ENCODE measurements at places on chromosomes 16 and 17. TPM values are rescaled to one million over a fixed set of nuclear protein-coding genes. Genes with fewer than 3 reads are reported as not detected.

- no peak overlapping the region for H3K4me3 ChIP-seq
- H3K4me1 ChIP-seq: no peaks in the 10 kb centered on the region
- no peaks in the 10 kb centered on the region for H3K36me3 ChIP-seq
Measured at GRCh38 chr17:80811181-80812105, 180.2 kb upstream of the CHMP6 start.

DNA sequence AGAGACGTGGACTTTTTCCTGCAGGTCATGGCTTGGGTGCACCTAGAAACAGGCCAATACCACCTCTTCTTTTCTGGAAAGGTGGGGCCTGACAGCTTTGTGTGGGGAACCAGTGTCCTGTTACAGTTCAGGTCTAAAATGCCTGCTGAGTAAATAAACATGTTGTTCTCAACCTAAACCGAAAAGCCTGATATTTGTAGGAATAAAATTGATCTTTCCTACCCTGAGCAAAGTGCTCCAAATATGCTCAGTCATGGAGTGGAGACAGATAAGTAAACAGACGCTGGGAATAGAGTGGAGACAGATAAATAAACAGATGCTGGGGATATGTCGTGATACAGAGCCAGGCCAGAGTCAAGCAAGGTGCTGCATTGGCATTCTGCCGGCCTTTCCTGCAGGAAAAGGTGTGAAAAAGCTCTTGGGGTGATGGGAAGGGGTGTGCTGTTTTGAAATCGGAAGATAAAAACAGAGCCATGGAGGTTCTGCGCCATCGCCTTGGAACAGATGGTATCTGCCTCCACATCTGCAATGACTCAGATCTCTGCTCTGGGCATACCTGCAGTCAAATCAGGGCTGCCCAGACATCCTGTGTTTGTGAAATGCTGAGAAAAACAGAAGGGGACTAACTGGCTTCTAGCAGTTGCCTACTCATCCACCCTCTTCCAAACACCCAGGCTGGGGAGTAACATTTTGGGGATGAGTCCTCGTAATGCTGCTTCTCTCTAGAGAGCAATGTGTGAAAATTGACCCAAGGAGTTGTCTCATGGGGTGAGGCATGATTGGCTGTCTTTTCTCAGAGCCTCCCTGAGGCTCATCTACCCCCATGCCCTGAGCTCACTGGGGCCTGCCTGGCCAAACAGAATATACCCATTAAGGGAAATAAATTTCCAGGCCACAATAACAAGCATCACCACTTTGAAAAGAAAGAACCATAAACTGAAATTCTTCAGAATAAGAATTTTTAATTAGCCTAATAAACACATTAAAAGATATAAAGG lies 16.8 kb upstream of the TRPV2 start:
- H3K4me1 ChIP-seq: peaks cover 11% of the 10 kb centered on the region
- no peaks in the 10 kb centered on the region for H3K36me3 ChIP-seq
- H3K4me3 ChIP-seq: no peak overlapping the region
- H3K27ac ChIP-seq: no peak overlapping the region

DNA sequence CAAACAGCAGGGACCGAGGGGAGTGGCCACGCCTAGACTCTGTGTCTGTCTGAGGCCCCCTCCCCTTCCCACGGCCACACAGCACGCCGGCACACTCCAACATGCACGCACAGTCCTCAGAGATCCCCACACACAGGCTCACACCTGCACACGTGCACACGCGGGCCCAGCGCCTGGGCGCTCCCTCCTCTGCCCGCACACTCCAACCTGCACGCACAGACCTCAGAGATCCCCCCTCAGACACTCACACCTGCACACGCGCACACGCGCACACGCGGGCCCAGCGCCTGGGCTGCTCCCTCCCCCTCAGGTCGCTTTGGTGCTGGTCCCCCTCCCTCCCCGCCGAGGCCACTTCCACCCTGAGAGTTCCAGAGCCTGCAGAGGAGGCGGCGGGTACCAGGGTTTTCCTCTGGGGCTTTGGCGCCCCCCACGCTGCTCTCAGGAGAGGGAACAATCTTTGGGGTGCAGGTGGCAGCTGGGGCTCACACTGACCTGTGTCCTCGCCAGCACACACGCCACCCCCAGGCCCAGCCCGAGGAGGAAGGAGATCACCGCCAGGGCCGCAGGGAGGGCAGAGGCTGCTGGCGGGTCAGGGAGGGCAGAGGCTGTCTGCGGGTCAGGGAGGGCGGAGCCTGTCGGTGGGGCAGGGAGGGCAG lies 1.6 kb downstream of the CD7 start:
- no peak overlapping the region for H3K4me3 ChIP-seq
- no peak overlapping the region for H3K27ac ChIP-seq
- H3K4me1 ChIP-seq: peaks cover 5% of the 10 kb centered on the region

KIF19 gene
- polyA plus RNA-seq: 0.29 TPM

RPS15A gene
- 1,020 TPM for polyA plus RNA-seq

DNA sequence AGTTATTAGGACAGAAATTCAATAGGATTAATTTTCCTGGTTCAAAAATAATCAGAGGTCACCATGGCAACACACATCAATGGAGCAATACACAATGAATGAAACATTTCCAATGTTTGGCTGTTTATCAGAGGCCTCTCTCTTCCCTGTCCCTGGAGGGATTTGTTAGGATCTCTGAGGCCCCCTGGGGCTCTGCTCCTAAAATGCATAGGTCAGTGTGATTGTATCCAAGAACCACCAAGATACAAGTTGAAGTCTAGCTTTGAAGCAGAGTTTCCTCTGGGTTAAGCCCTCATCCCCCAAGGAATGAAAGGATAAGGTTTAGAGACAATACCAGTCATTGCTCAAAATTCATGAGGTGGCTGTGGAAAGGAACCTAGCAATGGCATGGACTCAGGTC lies 561.2 kb upstream of the C16orf82 start:
- no peak overlapping the region for H3K27ac ChIP-seq
- H3K36me3 ChIP-seq: no peaks in the 10 kb centered on the region
- DNase-seq: no peak
- H3K27me3 ChIP-seq: no peaks in the 10 kb centered on the region

EVPL gene
- polyA plus RNA-seq: 0.07 TPM

DNA sequence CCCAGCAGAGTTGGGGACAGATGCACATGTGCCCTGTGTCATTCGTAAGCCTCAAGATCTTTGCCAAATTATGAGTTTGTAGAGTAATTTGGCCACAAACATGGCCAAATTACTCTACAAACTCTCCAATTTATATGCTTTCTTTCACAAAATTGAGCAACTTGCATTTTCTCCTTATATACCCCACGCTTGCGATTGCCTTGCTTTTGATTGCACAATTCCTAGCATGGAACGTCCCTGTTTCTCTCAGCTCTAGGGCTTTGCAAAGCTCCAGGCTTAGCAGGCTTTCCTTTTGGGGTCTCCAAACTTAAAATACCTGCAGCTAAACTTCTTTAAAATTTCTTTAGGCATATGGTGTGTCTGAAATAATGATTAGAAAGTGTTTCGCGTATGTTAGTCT lies 28.5 kb upstream of the MAF start:
- H3K27ac ChIP-seq: no peak overlapping the region
- peaks cover 14% of the 10 kb centered on the region for H3K27me3 ChIP-seq

SUPT6H gene
- polyA plus RNA-seq: 34.2 TPM

GRCh38 chr17:67051155-67051538 lies 6.8 kb downstream of the CACNG1 start:
- H3K36me3 ChIP-seq: no peaks in the 10 kb centered on the region
- H3K27me3 ChIP-seq: no peaks in the 10 kb centered on the region

BMERB1 gene
- 54.0 TPM for polyA plus RNA-seq

- no peaks in the 10 kb centered on the region for H3K27me3 ChIP-seq
- DNase-seq: no peak
- H3K4me3 ChIP-seq: no peak overlapping the region
- H3K27ac ChIP-seq: no peak overlapping the region
- H3K4me1 ChIP-seq: no peaks in the 10 kb centered on the region
- H3K36me3 ChIP-seq: no peaks in the 10 kb centered on the region
Measured at GRCh38 chr16:8720080-8720966, 45.9 kb downstream of the ABAT start.

DNA sequence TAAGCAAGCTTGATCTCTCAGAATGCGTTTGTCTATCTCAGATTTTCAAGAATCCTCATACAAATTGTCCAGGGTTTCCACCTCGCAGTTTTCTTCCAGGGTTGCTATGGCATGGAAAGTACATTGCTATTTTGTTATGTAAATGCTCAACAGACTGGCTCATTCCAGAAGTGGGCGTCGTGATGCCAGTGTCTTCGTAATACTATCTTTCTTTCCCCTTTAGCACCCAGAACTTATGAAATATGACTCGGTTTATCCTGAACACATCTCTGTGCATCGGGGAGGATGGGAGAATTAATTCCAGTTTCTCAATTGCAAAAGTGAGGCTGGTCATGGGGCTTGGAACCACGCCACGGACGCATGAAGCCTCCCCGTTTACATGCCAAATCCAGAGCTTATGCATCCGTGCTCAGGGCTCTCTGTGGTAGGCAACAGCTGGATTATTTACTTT lies 405.0 kb downstream of the WWOX start:
- no peaks in the 10 kb centered on the region for H3K27me3 ChIP-seq
- H3K36me3 ChIP-seq: no peaks in the 10 kb centered on the region
- DNase-seq: no peak
- H3K27ac ChIP-seq: peak overlapping the region; percentile 29

DNA sequence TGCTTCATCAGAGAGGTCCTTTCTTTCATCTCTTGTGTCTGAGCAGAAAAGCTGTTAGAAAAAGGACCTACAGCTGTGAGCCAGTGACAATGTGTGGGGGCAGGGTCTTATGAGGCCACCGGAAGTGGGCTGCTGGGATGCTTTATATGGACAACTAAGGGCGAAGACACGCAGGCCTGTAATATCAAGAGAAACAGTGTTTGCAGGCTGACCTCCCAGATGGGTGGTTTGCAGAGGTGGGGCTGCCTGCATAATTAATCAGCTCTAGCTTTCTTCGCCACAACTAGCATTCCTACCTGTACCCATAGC lies 30.4 kb upstream of the SALL1 start:
- H3K27ac ChIP-seq: no peak overlapping the region
- H3K4me1 ChIP-seq: no peaks in the 10 kb centered on the region
- H3K4me3 ChIP-seq: no peak overlapping the region

GRCh38 chr16:29665294-29666077 lies 2.4 kb downstream of the SPN start:
- H3K4me1 ChIP-seq: no peaks in the 10 kb centered on the region
- no peaks in the 10 kb centered on the region for H3K36me3 ChIP-seq
- H3K27me3 ChIP-seq: no peaks in the 10 kb centered on the region
- no peak overlapping the region for H3K27ac ChIP-seq
- no peak for DNase-seq

ABCA6 gene
- 7.0 TPM for polyA plus RNA-seq

KRTAP9-8 gene
- not detected for polyA plus RNA-seq

GRCh38 chr16:73058221-73058615 lies 10.3 kb upstream of the ZFHX3 start:
- DNase-seq: no peak
- peak overlapping the region; percentile 38 for H3K4me3 ChIP-seq
- H3K4me1 ChIP-seq: peaks cover 38% of the 10 kb centered on the region

- no peak for DNase-seq
- H3K4me3 ChIP-seq: no peak overlapping the region
- H3K27ac ChIP-seq: no peak overlapping the region
- H3K36me3 ChIP-seq: no peaks in the 10 kb centered on the region
Measured at GRCh38 chr16:49578435-49579024, 204.9 kb downstream of the C16orf78 start.

C1QTNF1 gene
- 224 TPM for polyA plus RNA-seq

- no peak overlapping the region for H3K27ac ChIP-seq
- no peaks in the 10 kb centered on the region for H3K36me3 ChIP-seq
- no peaks in the 10 kb centered on the region for H3K4me1 ChIP-seq
- H3K27me3 ChIP-seq: no peaks in the 10 kb centered on the region
Measured at GRCh38 chr16:46482895-46483294, 138.3 kb downstream of the SHCBP1 start.

GRCh38 chr17:13885550-13885949 lies 183.8 kb upstream of the COX10 start:
- no peaks in the 10 kb centered on the region for H3K36me3 ChIP-seq
- DNase-seq: no peak
- H3K4me3 ChIP-seq: no peak overlapping the region
- peak overlapping the region; percentile 40 for H3K27ac ChIP-seq
- H3K4me1 ChIP-seq: peaks cover 26% of the 10 kb centered on the region

GRCh38 chr16:3458278-3458851 lies 14.9 kb downstream of the NAA60 start:
- H3K4me1 ChIP-seq: peaks cover 74% of the 10 kb centered on the region
- peak overlapping the region; percentile 81 for H3K4me3 ChIP-seq
- no peaks in the 10 kb centered on the region for H3K36me3 ChIP-seq
- no peak for DNase-seq
- H3K27me3 ChIP-seq: no peaks in the 10 kb centered on the region

DNA sequence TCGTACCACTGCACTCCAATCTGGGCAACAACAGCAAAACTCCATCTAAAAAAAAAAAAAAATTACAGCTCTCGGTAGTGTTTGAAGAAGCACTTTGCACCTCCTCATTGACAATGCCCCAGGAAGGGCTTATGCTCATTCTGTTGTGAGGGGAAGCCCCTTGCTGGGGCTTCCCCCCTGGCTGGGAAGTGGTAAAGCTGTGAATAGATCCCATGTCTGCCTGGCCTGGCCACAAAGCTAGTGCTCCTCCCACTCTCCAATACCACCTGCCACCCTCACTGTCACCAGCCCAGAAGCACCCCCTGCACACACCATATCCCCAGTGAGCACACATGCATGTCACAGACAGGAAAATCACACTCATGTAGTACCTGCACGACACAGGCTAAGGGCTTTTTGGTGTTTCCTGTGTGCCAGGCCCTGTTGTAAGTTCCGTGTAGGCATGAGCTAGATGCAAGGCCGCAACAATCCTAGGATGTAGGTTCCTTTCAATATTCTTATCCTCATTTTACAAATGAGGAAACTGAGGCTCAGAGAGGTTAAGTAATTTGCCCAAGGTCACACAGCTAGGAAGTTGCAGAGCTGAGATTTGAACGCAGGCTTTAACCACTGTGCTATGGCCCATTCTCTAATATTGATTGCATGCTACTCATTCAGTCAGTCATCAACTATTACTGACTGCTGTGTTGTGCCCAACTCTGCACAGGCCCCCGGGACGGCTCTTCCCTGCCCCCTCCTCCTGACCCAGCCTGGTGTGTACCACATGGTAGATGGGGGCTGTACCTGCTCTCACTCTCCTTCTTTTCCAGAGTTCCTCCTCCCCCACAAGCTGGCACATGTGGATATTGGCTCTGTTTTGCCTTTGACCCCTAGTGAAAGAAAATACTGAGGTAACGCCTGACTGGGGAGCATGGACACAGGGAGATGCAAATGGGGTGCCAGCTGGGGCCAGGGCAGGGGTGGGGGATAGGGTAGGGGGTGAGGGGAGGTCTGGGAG lies 11.9 kb upstream of the COL1A1 start:
- no peaks in the 10 kb centered on the region for H3K27me3 ChIP-seq
- H3K4me1 ChIP-seq: peaks cover 20% of the 10 kb centered on the region
- H3K27ac ChIP-seq: no peak overlapping the region
- DNase-seq: no peak
- H3K36me3 ChIP-seq: no peaks in the 10 kb centered on the region

MPV17L gene
- polyA plus RNA-seq: 6.7 TPM

Data from heart right ventricle (tissue), 16 donors.